ENCODE measurements at places on chromosomes 2 and 18. TPM values are rescaled to one million over a fixed set of nuclear protein-coding genes. Genes with fewer than 3 reads are reported as not detected.

DTNA gene
- 32.7 TPM for total RNA-seq

KCNK3 gene
- 0.30 TPM for total RNA-seq

RBM44 gene
- total RNA-seq: 0.43 TPM

SCYGR7 gene
- not detected for total RNA-seq

ASXL2 gene
- total RNA-seq: 41.3 TPM

SCN7A gene
- total RNA-seq: 0.19 TPM

REG1B gene
- total RNA-seq: not detected

TRIM54 gene
- 4.2 TPM for total RNA-seq

DSG3 gene
- total RNA-seq: 0.07 TPM

GRCh38 chr2:58734365-58734764 is 493.2 kb upstream of the FANCL start:
- H3K4me1 ChIP-seq: no peaks in the 10 kb centered on the region
- H3K27me3 ChIP-seq: no peaks in the 10 kb centered on the region
- no peak overlapping the region for H3K27ac ChIP-seq
- no peaks in the 10 kb centered on the region for H3K36me3 ChIP-seq
- H3K4me3 ChIP-seq: no peak overlapping the region

DNA sequence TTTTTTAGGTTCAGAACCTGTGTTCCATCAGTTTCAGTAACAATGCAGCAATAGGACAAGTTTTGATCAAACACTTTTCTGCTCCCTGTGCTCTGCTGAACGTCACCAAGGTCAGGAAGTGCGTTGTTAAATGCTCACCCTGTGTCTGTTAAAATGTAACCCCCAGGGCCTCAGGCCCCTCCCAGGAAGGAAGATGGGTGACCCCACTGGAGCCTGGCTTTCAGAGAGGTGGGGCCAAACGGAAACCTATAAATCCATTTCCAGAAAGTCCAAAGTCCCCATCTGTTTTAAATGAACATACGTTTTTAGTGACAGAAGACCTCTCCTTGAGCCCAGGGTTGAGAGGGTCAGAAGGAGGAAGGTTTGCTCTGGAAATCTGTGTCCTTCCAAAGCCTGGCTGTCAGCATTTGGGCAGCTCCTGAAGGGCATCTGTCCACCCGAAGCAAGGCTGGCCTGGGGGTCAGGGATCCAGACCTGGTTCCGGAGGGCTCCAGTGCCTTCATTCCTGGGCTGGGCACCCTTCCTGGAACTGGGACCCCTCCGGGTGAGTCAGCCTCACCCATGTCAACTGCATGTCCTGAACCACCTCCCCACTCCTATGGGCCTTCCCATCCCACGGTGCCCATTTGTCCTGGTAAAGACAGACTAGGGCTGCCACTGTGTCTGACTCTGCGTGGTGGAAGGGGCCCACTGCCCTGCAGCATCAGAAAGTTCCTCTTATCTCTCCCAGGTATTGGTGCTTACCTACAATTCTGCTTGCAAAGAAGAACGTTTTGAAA is 117.4 kb upstream of the COPS8 start:
- H3K4me3 ChIP-seq: no peak overlapping the region
- no peaks in the 10 kb centered on the region for H3K36me3 ChIP-seq
- H3K4me1 ChIP-seq: no peaks in the 10 kb centered on the region
- DNase-seq: no peak
- no peak overlapping the region for H3K27ac ChIP-seq
- no peaks in the 10 kb centered on the region for H3K27me3 ChIP-seq

- no peak for DNase-seq
- H3K27ac ChIP-seq: no peak overlapping the region
- H3K4me1 ChIP-seq: no peaks in the 10 kb centered on the region
- H3K36me3 ChIP-seq: no peaks in the 10 kb centered on the region
- no peaks in the 10 kb centered on the region for H3K27me3 ChIP-seq
Measured at GRCh38 chr18:54125429-54125828, 99.0 kb downstream of the MBD2 start.

DNA sequence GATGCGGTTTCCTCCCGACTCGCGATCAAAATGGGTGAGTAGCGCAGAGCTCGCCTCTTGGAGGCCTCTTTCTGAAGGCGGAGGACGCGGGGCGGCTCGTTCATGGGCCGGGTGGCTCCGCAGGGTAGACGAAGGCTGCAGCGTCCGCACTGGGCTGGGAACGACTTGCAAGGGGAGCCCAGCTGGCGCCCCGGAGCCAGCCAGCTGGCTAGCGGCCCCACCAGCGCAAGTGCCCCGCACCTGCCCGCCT is 328 bp upstream of the PASK start:
- peak overlapping the region; percentile 79 for H3K4me3 ChIP-seq
- peaks cover 11% of the 10 kb centered on the region for H3K4me1 ChIP-seq
- DNase-seq: no peak
- H3K27me3 ChIP-seq: no peaks in the 10 kb centered on the region

DNA sequence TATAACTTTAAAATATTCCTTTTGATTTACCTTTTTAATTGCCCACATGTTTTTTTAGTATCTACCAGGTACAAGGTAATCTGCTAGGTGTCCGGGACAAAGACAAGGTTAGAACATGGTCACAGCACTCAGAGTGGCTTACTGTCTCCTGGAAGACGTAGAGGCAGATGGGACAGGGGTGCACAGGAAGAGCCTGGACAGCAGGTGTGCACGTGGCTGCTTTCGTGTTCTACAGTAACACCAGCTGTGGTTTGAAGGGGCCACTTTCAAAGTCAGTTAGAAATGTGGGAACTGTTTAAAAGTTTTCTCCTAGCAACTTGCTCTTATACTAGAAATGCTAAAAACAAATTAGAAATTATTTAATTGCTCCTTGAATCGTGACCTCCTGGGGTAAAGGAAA is 102.9 kb upstream of the ALPP start:
- H3K36me3 ChIP-seq: no peaks in the 10 kb centered on the region
- peaks cover 9% of the 10 kb centered on the region for H3K4me1 ChIP-seq
- no peak for DNase-seq

DNA sequence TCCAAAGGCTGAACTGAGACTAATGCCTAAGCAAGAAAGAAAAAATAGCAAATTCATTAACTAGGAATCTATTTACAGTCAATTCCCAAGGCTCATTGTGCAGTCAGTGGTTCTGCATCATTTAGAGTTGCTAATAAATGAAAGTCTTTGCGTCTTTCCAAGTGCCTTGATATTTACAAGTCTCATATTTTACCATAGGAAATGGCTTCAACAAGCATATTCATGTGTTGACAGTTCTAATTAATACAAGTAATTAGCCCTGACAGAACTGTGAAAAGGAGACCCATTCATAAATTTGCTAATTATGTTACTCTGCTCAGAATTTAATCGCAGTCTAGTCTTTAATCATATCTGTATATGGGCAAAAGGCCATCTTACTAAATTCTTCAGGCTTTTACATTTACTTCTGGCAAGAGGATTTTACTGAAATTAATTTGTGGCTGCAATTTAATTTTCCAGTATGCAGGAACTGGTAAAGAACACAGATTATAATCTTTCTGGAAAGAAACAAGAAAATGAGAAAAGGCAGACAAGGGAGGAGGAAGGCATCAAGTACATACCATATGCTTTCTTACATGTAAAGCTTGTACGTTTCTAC is 126.4 kb downstream of the RHBDD1 start:
- DNase-seq: no peak
- H3K4me3 ChIP-seq: no peak overlapping the region
- no peak overlapping the region for H3K27ac ChIP-seq

- no peak for DNase-seq
- no peaks in the 10 kb centered on the region for H3K36me3 ChIP-seq
- H3K27ac ChIP-seq: no peak overlapping the region
- no peaks in the 10 kb centered on the region for H3K27me3 ChIP-seq
- no peak overlapping the region for H3K4me3 ChIP-seq
Measured at GRCh38 chr18:36094431-36094830, 27.1 kb upstream of the RPRD1A start.

DNA sequence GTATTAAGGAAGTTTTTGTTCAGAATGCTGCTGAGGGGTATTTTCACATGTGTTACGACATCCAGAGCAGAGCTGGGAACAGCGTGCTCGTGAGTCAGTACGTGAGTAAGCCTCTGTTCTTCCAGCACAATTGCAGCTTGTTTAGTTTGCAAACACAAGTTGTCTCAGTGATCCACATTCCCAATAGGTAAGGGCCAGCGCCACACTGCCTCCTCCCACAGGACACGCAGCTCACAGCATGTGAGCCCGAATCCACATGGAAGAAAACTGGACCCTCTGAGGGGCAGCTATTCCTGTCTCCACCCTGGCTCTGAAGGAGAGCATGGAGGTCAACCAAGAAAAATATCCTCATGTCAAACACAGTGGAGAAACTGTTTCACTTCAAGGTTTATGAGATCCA is 173.9 kb upstream of the PID1 start:
- H3K36me3 ChIP-seq: no peaks in the 10 kb centered on the region
- no peak overlapping the region for H3K27ac ChIP-seq
- DNase-seq: no peak

DNA sequence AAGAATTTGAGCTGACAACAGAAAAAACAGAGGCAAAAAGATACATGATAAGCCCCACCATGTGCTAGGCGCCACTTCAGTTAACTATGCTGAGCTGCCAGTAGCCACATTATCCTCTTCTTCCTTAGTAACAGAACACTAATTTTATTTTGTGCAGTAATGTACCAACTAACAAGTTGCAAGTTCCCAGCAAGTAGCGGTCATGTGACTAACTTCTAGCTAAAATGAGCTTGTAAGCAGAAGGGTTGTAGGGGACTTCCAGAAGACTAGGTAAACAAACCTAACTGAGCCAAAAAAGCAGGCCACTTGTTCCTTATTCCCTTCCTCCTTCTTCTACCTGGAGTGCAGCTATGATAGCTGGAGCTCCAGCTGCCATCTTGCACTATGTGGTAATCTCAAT is 75.5 kb downstream of the DTNB start:
- no peaks in the 10 kb centered on the region for H3K27me3 ChIP-seq
- H3K4me3 ChIP-seq: no peak overlapping the region
- peaks cover 4% of the 10 kb centered on the region for H3K36me3 ChIP-seq
- H3K4me1 ChIP-seq: peaks cover 2% of the 10 kb centered on the region
- no peak for DNase-seq
- H3K27ac ChIP-seq: no peak overlapping the region

DNA sequence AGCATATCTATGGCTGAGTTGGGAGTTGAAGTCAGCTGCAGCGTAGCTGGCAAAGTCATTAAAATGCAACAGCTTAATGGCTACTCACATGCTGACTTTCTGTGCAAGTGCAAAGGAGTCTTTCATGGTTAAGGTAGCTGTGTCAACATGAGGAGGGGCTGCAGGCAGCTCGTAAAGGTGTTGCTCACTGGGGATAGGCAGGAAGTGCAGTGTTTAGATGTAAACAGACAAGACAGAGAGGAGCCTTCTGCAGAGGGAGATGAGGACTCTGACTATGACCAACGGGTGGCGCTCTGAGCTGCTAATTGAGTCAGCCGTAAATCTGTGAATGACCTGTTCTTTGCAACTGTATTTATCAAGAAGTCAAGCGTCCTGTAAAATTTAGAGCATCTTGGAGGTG is 22.3 kb upstream of the CAVIN2 start:
- no peak overlapping the region for H3K4me3 ChIP-seq
- H3K4me1 ChIP-seq: no peaks in the 10 kb centered on the region

DNA sequence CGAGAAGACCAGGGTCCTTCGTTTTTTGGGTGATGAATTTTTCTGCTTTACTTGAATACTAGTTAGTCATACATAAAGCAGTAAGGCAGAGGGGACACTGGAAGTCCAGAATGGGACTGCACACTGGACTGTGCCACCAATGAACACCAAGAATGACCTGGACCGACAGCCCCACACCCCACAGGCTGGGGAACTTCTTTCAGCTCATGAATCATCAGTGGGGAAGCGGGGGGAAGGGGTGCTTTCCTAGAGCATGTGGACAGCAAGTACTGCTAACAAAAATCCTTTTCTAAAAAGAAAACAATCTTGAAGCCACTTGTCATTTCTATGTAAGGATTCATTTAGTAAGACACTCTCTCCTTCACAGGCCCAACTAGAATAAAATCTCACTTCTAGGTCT is 86.0 kb downstream of the DTNB start:
- no peaks in the 10 kb centered on the region for H3K27me3 ChIP-seq
- no peak overlapping the region for H3K4me3 ChIP-seq
- H3K4me1 ChIP-seq: no peaks in the 10 kb centered on the region
- H3K36me3 ChIP-seq: no peaks in the 10 kb centered on the region
- no peak overlapping the region for H3K27ac ChIP-seq

GRCh38 chr18:2337552-2338141 is 233.7 kb downstream of the METTL4 start:
- H3K27ac ChIP-seq: no peak overlapping the region
- DNase-seq: no peak
- H3K36me3 ChIP-seq: no peaks in the 10 kb centered on the region
- no peaks in the 10 kb centered on the region for H3K4me1 ChIP-seq
- H3K4me3 ChIP-seq: no peak overlapping the region
- H3K27me3 ChIP-seq: no peaks in the 10 kb centered on the region

GRCh38 chr18:61470031-61470674 is 136.9 kb downstream of the CDH20 start:
- no peak for DNase-seq
- H3K27ac ChIP-seq: no peak overlapping the region
- H3K4me1 ChIP-seq: no peaks in the 10 kb centered on the region
- H3K4me3 ChIP-seq: no peak overlapping the region
- H3K36me3 ChIP-seq: no peaks in the 10 kb centered on the region
- no peaks in the 10 kb centered on the region for H3K27me3 ChIP-seq

- no peak overlapping the region for H3K4me3 ChIP-seq
- no peaks in the 10 kb centered on the region for H3K27me3 ChIP-seq
- H3K4me1 ChIP-seq: no peaks in the 10 kb centered on the region
- DNase-seq: no peak
- H3K36me3 ChIP-seq: no peaks in the 10 kb centered on the region
- no peak overlapping the region for H3K27ac ChIP-seq
Measured at GRCh38 chr2:234392041-234392615, 104.8 kb downstream of the ARL4C start.

- H3K27me3 ChIP-seq: no peaks in the 10 kb centered on the region
- peak; percentile 91 for DNase-seq
- peak within 1 kb of the TSS; percentile 61 for H3K27ac ChIP-seq
- peak within 1 kb of the TSS; percentile 97 for H3K4me3 ChIP-seq
Measured at GRCh38 chr2:180980106-180980942, at the start of gene UBE2E3. TSS of gene UBE2E3 (plus strand) at chr2:180980605. CDS start at chr2:180982043, 1,438 bp downstream.

DNA sequence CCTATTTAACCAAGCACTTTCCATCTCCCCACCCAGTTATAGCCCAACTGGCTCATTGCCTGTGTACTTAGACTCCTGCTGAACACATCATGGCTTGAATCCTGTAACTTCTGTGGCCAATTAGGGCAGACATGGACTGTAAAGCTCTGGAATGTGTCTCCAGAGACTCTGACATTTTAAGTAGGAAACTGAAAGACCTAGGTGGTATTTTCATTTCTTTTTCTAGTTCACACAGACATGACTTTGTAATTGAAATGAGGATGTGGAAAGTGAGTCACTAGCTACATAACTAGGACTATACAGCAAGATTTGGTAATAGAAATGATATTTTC is 12.2 kb downstream of the DOK1 start:
- H3K4me3 ChIP-seq: no peak overlapping the region
- no peaks in the 10 kb centered on the region for H3K4me1 ChIP-seq
- H3K27me3 ChIP-seq: peaks cover 2% of the 10 kb centered on the region
- no peaks in the 10 kb centered on the region for H3K36me3 ChIP-seq
- DNase-seq: no peak
- H3K27ac ChIP-seq: no peak overlapping the region
